MCF 10A (cell line): ENCODE measurements at places on chromosomes 13 and 19. TPM values are rescaled to one million over a fixed set of nuclear protein-coding genes. Genes with fewer than 3 reads are reported as not detected.
A peak's percentile ranks its signal among the peaks of the same experiment; 100 is the strongest.

- no peak for DNase-seq
Measured at GRCh38 chr13:29877456-29878078, 27.1 kb upstream of the UBL3 start.

Gene DDA1
- total RNA-seq: 57.4 and 60.4 TPM in 2 replicates

Gene PSG6
- not detected in 2 replicates for total RNA-seq

- DNase-seq: no peak
Measured at GRCh38 chr19:1283207-1283916, 2.3 kb upstream of the EFNA2 start.

Gene RUBCNL
- total RNA-seq: 0.37 and 1.2 TPM in 2 replicates

Gene LAIR1
- not detected in 2 replicates for total RNA-seq

GRCh38 chr19:44752123-44752815 lies 3.8 kb downstream of the BCL3 start:
- no peak for DNase-seq

DNA sequence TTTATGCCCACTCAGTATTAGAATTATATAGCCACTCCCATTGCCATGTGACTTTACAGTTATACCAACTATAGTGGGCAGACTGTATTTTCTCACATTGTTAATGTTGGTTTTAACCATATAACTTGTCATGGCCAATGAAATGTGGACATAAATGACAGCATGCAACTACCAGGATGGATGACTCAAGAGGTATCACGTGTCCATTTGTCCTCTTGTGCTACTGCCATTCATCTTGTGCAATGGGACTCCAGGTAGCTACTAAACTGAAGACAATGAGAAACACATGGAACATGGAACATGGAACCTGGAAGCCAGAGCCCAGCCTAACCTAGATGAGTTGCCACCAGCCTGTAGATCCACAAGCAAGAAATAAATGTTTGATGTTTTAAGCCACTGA lies 242.7 kb upstream of the IPO5 start:
- DNase-seq: peak; percentile 58

GRCh38 chr13:78602561-78603239 lies 652 bp downstream of the POU4F1 start:
- no peak for DNase-seq

GRCh38 chr19:13839130-13839937 lies 37.6 kb upstream of the NANOS3 start:
- DNase-seq: peak; percentile 94

Gene PEX11G
- 5.5 and 6.4 TPM in 2 replicates for total RNA-seq

DNA sequence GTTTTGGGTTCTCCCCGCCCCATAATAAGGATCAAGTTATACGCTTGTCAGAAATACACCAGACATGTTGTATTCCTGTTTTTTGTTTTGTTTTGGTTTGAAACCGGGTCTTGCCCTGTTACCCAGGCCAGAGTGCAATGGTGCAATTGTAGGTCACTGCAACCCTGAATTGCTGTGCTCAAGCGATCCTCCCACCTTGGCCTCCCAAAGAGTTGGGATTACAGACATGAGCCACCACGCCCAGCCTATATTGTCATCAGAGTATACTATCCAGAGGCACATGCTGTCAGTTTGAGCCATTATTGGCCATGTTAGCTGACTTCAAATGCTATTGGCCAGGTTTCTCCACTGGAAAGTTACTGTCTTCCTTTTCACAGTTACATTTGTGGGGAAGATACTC lies 9.8 kb downstream of the SAFB start:
- DNase-seq: no peak

DNA sequence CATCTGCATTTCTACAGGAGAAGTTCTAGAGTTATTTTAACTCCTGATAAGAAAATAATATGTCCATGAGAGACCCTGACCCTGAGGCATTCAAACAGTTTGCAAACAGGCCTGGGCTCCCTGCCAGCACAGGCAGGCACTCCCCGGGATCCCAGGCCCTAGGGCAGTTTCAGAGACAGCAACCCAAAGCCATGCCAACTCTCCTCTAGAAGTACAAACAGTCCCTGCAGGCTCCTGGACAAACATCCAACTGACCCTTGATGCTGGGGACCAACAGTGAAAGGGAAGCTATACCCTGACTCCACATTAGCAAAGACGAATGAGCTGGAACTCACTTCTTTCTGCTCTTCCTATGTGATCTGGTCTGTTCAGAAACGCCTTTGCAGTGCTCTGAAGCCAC lies 44.8 kb downstream of the CCDC70 start:
- peak; percentile 69 for DNase-seq

- no peak for DNase-seq
Measured at GRCh38 chr13:98471934-98472333, 105.0 kb downstream of the STK24 start.

DNA sequence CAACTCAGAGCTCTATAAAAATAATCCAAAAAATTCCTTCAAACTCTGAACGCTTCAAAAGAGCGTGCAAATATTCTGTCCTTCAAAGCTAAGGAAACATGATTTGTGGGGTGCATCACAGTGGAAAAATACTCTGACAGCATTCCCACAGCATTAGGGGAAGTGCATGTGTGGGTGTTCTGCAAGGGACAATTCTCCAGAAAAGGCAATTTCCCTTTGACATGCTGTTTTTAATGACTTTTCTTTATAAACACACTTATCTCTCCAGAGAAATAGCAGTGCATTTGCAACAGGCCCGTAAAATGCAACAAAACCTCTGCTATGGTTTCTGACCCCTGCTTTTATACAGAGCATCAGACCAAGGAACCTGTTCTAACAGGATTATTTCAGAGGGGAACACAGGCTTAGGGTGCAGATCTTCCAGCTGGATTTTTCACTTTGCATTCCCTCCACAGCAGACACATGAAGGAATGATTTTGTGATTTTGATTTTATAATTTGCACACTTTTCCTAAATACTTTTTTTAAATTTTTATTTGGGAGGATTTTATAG lies 42.6 kb downstream of the KL start:
- DNase-seq: no peak

Gene RAVER1
- 31.5 and 36.1 TPM in 2 replicates for total RNA-seq

DNA sequence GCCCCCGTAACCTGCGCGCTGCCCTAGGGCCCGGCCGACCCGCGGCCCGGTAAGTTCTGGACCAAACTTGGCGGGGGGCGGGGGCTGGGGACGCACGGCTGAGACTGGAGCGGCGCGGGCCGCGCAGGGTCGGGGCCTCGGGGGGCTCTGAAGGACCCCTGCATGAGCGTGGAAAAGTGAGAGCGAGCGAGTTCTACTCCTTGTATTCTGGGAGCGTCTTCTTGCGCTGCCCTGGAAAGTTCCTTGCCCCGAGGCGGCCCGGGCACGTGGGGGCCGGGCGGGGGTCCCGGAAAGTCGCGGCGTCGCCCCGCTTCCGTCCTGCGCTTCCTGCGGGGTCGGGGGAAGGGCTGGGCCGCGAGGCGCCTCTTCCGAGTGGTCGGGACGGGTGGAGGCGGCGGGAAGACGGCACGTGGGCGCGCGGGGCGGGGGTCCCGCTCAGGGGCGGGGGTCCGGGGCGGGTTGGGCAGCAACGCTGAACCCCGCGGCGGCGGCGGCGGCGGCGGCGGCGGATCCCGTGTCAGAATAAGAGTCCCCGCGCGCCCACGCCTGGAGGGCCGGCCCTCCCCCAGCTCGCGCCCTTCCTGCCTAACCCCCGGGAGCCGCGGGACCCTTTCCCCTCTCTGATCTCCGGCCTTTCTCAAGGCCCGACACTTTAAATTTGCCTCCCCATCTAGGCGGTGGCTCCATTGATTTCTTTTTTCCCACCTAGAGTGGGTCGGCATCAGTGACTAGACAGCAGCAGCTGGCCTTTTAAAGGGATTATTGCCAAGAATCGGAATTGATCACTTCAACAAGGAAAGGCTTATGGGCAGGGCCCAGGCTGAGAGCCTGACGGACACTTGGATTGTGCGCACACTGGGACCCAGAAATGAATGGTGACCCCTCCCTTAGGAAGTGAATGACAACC lies 749 bp downstream of the GATAD2A start:
- DNase-seq: peak; percentile 49

- peak; percentile 100 for DNase-seq
Measured at GRCh38 chr19:10251792-10252694, at the start of gene MRPL4. MRPL4 (plus strand) TSS chr19:10252214; CDS start chr19:10252254, 40 bp downstream.

- no peak for DNase-seq
Measured at GRCh38 chr19:19445911-19446361, 40.5 kb downstream of the GATAD2A start.

- no peak for DNase-seq
Measured at GRCh38 chr13:30257468-30258099, 49.8 kb downstream of the KATNAL1 start.

Gene CGB8
- total RNA-seq: 1.3 TPM in 1 of 2 replicates, not detected in the other

DNA sequence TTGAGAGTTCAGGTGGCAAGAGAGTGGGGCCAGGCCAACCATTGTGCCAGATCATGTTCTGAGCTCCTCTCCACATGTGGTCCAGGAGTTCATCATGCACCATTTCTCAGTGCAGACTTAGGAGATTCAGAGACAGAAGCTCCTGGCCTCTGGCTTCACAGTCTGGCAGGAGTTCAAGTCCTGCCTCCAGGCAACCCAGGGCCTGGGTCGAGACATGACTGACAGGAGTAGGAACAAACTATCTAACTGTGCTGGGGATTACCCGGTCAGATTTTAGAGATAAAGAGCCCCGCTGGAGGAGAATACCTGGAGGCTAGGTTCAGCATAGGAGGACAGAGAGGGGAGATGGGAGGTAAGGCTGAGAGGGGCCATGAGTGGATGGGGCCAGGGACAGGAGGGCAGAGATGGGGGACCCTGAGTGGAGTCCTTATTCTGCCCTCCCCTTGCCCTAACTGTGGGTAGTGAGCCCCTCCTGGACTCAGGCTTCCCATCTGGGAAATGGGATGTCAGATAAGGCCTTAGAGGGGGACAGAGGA lies 906 bp upstream of the CYP4F11 start:
- no peak for DNase-seq

DNA sequence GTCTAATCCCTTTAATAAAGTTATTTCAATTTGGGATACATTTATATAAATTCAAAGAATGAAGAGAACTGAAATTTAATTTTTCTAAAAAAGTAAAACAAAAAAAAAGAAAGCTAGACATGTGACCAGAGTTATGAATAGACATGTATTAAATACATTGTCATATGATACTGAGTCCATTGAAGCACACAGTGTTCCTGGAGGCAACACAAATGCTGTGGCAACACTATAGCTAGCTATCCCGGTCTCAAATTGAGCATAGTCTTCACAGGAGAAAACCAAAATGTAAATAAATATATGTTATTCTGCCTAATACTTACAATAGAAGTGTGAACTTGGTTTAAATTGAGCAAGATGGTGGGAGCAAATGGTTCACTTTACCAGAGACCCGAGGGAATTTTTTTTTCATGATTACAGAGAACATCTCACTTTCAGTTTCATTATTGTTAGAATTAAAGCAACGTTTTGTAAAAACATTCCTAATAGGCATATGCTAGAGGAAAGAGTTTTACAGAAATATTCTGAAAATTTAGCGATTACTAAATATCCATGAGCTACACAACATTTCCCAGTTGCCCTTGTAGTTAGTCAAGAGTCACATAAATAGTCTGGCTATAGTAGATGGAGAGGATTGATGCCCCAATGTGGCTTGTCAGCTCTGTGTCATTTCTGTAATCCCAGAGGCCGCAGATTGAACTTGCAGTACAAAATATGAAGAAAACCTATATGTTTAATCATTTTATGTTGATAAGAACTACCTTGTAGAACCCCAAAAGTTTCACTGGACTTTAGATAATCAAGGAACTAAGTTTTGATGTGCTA lies 775.7 kb upstream of the SPRY2 start:
- DNase-seq: peak; percentile 23

Gene MATK
- not detected in 2 replicates for total RNA-seq

Gene MBD3L2
- not detected in 2 replicates for total RNA-seq

Gene ZNF99
- total RNA-seq: not detected in 2 replicates

DNA sequence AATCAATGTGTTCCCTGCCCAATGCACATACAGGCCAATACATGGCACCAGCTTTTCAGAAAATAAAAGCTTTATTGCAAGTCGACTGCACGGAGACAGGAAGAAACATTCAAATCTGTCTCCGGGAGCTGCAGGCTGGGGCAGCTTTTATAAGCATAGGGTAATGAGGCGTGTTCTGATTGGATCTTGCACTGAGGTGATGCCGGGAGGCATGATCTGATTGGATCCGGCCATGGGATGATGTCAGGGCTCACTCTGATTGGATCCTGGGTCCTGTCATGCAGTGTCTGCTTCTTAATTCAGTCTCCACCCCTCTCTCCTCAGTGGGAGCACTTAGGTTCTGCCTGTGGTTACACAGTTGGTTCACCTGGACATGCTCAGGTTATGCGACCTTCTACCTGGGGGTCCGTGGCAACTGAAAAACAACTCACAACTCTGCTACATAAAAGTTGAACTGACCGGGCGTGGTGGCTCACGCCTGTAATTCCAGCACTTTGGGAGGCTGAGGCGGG lies 11.8 kb upstream of the FBN3 start:
- no peak for DNase-seq

Gene TLE5
- total RNA-seq: 266 and 273 TPM in 2 replicates

- no peak for DNase-seq
Measured at GRCh38 chr13:36355632-36356031, 9.4 kb upstream of the SPART start.

- DNase-seq: peak; percentile 68
Measured at GRCh38 chr19:55304279-55304978, 20.6 kb downstream of the BRSK1 start.

Gene GFY
- not detected in 2 replicates for total RNA-seq

Gene BRCA2
- total RNA-seq: 7.9 and 11.9 TPM in 2 replicates

DNA sequence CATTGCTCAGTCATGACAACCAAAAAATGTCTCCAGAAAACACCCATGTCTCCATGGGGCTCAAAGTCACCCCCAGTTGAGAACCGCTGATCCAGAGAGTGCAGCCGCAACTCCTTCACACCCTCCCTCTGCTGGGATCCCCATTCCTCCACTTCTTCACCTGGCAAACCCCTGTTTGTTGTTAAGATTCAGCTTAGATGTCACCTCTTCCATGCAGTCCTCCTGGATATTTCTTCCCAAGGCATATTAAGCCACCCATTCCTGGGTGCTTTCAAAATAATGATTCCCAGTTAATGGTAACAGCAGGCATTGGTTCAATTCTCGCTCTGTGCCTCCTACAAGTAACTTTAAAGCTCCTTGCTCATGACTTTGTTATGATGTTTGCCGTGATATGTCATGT lies 4.0 kb downstream of the OR10H1 start:
- no peak for DNase-seq

GRCh38 chr19:54572696-54573311 lies 786 bp upstream of the LILRA2 start:
- no peak for DNase-seq

- peak; percentile 56 for DNase-seq
Measured at GRCh38 chr13:79995334-79995733, 345.6 kb downstream of the SPRY2 start.

- DNase-seq: no peak
Measured at GRCh38 chr13:104616990-104617389, 1550.8 kb upstream of the SLC10A2 start.
